ENCODE measurements at places on chromosomes 7 and 10.

DNA sequence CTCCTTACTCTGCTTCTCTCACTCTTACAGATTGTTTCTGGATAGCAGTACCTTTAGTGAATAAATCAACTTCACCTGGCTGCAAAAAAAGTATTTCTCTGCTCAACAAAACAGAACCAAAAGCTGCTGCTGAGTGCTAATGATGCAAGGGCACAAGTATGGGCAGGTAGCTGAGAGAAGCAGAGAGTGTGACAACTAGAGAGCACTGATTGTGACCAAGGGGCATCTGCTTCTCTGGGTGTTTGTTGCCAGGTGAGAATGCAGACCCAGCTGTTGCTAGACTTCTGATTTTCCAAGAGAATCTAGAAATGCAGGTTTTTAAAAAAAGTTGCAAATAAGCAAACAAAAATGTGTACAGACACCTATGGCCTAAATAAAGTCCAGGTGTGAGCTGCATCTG lies 25.3 kb upstream of the PPIF start:
- no peak for DNase-seq

GRCh38 chr7:92517631-92518030 lies 10.7 kb downstream of the PEX1 start:
- DNase-seq, result no peak

- DNase-seq, result no peak
These were observed 331.3 kb downstream of the PCDH15 start for GRCh38 chr10:54469587-54470323.

GRCh38 chr7:82481499-82482097 lies 38.0 kb upstream of the CACNA2D1 start:
- DNase-seq, result no peak

GRCh38 chr7:102101926-102102325 lies 184.7 kb upstream of the SH2B2 start:
- DNase-seq, result no peak

DNA sequence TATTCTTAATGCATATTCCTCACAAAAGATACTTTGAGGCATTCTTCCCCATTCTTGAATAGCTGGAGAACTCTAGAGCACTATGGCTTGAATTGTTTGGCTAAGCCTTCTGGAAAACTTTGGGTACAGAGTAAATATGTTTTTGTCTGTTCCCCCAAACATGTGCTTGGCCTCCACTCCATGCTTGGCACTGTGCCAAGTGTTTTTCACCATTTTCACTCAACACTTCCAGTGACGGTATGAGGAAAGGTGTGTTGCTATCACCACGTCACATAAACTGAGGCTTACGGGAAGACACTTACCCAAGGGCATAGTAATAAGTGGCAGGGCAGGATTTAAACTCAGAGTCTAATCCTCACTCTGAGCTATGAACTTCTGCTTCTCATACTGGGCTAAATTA lies 318.2 kb downstream of the WDR11 start:
- DNase-seq, result no peak

GRCh38 chr7:103989785-103990767 lies 618 bp upstream of the RELN start:
- peak; percentile 51 for DNase-seq

- no peak for DNase-seq
These were observed 198.0 kb downstream of the COBL start for GRCh38 chr7:51118628-51119027.

DNA sequence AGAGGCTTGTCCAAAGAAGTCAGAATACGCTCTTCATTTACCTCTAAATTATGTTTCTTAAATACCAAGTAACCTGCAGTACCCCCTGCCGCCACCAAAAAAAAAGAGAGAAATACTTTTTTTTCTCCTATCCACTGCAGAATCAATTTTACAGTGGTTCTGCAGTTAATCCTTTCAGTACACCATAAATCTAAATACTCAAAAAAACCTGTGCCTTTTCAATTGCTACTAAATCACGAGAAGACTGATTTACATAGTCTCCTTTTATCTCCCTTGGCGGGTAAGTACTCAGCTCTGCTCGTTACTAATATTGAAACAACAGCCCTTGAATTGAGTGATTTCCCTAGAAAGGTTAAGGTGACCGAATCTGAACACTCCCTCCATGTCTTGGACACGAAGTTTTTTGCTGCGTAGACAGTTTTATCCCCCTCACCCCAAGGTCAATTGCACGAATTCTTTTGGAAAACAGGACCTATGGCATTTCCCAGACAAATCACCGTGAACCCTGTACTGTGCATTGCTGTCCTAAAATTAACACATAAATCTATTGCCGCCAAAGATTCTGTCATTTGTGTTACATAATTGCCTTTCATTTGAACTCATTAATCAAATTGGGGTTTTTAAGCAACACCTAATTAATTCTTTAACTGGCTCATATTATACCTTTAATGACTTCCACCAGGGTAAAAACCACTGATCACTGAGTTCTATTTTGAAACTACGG lies 512 bp upstream of the VIM start:
- DNase-seq, result no peak

GRCh38 chr10:28411648-28412047 lies 108.8 kb upstream of the MPP7 start:
- DNase-seq, result no peak

- DNase-seq, result no peak
These were observed 244.4 kb upstream of the FZD1 start for GRCh38 chr7:91019686-91020385.

- peak; percentile 4 for DNase-seq
These were observed 202.0 kb upstream of the DGKB start for GRCh38 chr7:15104411-15105092.

DNA sequence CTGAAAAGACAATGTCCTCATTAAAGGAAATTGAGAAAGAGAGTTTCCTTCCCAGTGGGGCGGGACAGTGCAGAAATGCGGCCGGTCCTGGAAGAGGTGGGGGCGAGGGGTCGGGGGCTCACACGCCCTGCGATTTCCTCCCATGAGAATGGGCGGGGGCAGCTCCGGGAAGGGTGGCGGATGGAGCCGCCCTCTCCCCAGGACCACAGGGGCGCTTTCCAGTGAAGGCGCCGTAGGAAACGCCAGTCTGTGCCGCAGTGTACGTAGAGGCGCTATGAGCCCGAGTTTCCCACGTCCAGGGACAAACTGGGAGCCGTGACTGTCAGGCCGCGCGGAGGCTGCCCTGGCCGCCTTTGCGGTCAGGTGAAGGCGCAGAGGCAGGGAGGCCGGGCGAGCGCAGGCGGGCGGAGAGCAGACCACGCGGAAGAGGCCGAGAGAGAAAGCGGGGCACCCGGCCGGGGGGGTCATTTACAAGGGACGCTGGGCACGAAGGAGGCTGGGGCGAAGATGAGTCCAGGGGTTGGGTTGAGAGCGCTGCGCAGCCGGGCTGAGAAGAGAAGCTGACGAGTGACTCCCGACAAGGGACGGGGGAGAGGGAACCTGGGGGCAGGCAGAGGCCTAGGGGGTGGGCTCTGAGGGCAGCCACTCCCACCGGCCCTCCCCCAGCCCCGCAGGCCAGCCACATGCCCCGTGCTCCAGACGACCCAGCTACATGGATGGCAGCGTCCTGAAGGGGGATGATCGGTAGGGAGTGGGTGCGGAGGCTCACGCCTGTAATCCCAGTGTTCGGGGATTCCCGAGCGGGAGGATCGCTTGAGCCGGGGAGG lies 45.0 kb downstream of the ALOX5 start:
- peak; percentile 68 for DNase-seq

DNA sequence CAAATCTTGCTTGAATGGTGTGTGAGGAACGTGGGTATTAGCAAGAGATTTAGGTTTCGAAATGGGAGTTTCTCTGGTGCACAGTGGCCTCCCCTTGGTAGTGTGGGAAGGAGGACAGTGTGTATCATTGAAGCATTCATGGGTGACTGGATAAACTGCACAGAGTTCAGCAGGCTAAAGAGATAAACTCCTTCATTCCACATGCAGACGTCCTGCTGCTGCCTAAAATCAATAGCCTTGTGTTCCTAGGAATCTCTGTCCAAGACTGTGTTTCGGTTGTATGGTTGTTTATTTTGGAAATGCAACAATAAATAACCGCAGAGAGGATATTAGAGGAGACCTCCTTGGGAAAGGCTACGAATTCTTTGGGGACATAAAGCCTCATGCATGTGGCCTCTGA lies 100.9 kb upstream of the FAM171A1 start:
- DNase-seq, result no peak

DNA sequence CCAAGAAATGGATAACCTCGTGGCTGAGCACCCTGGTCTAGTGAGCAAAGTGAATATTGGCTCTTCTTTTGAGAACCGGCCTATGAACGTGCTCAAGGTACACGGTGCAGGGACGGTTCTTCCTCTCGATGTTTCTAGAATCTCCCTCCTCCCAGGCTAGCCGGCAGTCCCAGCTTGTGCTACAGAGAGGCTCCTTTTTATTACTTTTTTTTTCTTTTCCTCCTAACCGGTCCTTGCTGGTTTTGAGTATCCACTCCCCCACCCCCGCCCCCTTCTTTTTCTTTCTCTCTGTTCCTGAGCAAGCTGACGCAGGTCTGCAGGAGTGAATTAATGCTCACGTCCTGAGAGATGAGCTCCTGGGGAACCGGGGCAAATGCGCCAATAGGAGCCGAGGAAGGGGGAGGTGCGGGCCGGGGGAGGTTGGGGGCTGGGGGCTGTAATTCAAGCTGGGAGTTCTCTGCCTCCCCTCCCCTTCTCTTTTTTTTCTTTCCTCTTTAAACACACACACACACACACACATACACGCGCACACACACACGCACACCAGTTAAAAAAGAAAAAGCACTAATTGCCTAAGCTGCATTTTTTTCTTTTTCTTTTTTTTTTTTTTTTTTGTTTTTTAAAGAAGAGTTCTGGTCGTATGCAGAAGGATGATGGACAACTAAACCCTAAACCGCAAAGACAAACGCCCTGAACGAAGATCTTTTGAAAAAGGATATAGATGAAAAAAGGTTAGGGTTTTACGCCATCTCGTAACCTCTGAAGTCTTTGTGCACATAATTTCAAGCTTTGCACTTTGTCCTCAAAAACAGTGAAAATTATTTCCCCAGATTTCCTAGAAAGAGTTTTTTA lies 6.6 kb downstream of the CPA2 start:
- peak; percentile 95 for DNase-seq

GRCh38 chr7:157668884-157669767 lies 332.3 kb downstream of the DNAJB6 start:
- DNase-seq, result no peak

DNA sequence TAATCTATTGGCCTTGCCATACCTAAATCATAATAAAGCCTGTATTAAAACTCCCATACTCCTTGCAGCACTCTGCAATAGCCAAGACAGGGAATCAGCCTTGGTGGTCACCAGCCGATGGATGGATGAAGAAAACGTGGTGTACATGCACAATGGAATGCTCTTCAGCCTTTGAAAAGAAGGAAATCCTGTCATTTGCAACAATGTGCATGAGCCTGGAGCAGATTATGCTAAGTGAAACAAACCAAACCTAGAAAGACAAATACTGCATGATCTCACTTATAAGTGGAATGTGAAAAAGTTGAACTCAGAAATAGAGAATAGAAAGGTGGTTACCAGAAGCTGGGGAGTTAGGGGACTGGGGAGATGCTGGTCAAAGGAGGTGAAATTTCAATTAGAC lies 218.5 kb downstream of the GRID1 start:
- no peak for DNase-seq

- DNase-seq, result no peak
These were observed 20.3 kb downstream of the AASS start for GRCh38 chr7:122123746-122124145.

- DNase-seq, result no peak
These were observed 42.2 kb upstream of the SRGN start for GRCh38 chr10:69045441-69046300.

GRCh38 chr7:134820295-134820694 lies 40.9 kb downstream of the CALD1 start:
- no peak for DNase-seq

DNA sequence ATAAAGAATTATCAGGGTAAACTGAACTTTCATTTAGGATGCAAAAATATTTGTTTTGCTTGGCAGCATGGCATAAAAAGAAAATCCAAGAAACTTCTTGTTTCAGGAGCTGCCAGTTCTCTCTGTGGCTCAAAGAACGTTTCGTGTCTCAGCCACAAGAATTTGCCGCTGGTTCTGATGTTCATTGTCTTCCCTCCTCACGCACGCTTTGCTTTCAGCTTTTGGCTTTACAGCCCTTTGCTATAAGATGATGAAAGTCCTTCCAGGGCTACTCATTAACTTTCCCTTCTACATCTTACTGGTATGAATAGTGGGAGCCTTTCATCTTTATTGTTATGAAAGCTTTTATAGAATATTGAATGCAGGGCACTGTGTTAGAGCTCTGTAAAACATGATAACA lies 124.7 kb downstream of the BICC1 start:
- no peak for DNase-seq

GRCh38 chr7:116731445-116732335 lies 59.7 kb downstream of the MET start:
- no peak for DNase-seq

- DNase-seq, result no peak
These were observed 5.5 kb upstream of the PNLIPRP2 start for GRCh38 chr10:116615199-116615776.

DNA sequence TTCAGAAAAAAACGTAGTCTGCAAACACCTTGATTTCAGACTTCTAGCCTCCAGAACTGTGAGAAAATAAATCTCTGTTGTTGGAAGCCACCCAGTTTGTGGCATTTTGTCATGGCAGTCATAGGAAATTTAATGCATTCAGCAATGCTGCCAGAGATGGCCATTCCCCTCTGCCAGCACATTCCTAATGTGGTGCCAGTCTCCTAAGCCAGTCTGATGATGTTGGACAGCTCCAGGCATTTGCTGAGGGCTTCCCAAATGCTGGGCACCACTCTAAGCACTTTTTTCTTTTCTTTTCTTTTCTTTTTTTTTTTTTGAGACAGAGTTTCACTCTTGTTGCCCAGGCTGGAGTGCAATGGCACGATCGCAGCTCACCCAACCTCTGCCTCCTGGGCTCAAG lies 666.7 kb upstream of the C7orf33 start:
- DNase-seq, result no peak

GRCh38 chr7:5284304-5285281 lies 1.9 kb downstream of the SLC29A4 start:
- no peak for DNase-seq

DNA sequence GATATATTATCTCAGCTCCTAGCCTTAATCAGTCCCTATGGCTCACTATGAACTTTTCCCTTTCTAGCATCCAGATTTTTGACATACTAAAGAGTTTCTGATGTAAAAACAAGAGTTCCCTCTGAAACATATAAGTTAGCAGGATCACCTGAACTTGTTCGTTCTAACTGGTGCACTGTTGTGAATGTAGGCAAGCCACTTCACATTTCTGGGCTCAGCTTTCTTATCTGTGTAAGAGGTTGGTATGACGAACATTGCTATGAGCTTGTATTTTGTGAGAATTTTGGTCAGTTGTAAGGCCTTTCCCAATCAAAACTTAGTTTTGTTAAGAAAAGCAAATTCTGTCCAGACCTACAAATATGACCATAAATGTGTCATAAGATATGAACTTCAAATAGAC lies 46.1 kb downstream of the MAGI2 start:
- DNase-seq, result no peak

GRCh38 chr10:123573236-123574108 lies 92.7 kb upstream of the GPR26 start:
- peak; percentile 44 for DNase-seq

- no peak for DNase-seq
These were observed 46.8 kb downstream of the TBXAS1 start for GRCh38 chr7:139875821-139876241.

Measured in neuronal stem cell (in vitro differentiated cells).